ENCODE measurements at places on chromosomes 3 and 15.

DNA sequence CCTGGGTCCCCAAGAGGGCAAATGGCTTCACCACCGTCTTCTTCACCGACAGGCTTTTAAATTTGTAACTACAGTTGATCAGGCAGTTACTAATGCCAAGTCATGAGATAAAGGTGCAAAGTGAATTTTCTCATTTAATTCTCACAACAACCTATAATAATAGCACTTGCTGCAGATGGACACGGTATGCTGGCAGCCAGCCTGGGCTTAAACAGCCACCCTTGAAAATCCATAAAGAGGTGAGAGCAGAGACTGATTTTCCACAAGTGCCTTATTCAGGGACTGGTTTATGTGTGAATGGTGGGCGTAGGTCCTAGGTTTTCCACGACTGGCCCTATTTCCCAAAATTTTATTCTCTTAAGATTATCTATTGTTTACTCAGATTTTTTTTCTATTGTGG lies 117.8 kb downstream of the RAB11A start:
- no peak for DNase-seq

DNA sequence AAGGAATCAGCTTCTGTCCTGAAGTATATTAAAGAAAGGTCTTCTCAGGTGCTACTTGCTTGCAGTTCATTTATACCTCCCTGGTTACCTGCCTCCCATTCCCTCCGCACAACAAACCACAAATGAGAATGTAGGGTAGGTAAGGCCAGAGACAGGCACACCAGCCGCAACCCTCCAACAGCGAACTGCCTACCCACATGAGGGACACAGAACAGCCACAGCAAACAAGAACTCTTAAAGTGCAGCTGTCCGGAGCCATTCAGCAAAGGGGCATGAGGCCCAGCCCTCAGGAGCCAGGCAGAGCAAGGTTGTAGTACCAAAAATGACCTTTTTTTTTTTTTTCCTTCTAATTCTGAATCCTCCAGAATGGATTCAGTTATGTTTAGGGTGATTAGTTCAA lies 52.4 kb downstream of the SPSB4 start:
- DNase-seq: no peak

DNA sequence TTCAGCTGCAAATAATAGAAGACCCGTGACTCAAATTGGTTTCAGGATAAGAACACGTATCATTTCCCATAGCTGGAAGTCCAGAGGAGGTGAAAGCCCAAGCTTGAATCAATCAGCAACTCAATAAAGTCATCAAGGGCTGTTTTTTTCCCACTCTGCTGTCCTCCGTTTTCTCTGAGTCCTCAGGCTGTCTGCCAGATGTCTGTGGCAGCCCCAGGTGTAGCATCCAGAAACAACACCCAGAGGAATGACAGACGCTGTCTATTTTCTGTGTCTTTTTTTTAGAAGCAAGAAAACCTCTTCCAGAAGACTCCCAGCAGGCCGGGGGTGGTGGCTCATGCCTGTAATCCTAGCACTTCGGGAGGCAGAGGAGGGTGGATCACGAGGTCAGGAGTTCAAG lies 204.4 kb downstream of the FAM43A start:
- no peak for DNase-seq

- no peak for DNase-seq
Observed at GRCh38 chr15:65862682-65863081, 6.6 kb upstream of the RAB11A start.

DNA sequence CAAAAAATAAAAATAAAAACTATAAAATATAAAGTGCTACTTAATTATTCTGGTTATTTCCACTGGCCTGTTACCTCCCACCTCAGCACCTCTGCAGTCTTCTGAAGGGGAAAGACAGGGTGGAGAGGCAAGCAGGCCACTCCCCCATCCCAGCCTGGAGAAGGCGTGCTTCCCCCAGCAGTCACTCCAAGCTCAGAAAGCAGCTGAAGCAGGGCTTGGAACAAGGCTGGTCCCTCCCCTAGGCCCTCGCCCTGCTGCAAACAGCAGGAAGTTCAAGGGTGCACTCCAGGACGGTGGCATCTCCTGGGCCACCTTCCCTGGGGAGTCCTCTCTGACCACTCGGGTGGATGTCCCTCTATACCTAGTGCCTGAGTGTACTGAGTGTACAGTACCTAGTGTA lies 21.4 kb downstream of the CACNA2D2 start:
- DNase-seq: no peak

GRCh38 chr3:183044547-183045229 lies 54.6 kb downstream of the MCCC1 start:
- DNase-seq: no peak
